ENCODE measurements at places on chromosomes 16 and 17. TPM values are rescaled to one million over a fixed set of nuclear protein-coding genes. Genes with fewer than 3 reads are reported as not detected.

- DNase-seq, result no peak
Observed at GRCh38 chr17:68418876-68419275, 38.4 kb downstream of the WIPI1 start.

- DNase-seq, result no peak
Observed at GRCh38 chr17:59892251-59892923, 356 bp downstream of the TUBD1 start.

DNA sequence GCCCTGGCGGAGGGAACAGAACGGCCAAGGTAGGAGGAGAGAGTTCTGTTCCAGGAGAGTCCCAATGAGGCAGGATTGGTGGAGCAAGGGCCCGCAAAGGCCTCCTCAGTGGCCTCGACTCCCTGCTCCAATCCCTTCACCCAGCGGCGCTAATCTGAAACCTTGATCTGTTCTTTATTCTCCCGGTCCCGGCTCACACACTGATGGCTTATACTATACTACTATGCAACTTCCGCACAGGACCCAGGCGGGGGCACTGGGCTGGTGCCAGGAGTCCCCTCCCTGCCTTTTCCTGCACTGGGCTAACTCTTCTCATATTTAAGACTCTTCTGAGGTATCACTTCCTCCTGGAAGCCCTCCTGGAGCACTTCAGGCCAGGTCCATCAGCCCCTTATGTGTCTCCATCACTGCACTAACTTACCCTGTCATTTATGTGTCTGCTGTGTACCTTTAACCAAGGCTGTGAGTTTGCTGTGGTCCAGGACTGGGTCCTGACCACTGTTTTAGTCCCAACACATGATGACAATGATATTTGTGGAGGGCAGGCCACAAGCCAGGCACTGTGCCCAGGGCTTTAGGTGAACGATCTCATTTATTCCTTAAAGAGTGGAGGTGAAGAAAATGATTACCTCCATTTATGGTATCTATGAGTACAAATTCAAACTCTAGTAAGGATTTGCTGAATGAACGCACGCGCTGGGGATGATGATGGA, 6.8 kb downstream of the CCDC102A start:
- no peak for DNase-seq

- peak; percentile 33 for DNase-seq
Observed at GRCh38 chr17:78227455-78227916, 3.9 kb upstream of the TMEM235 start.

- no peak for DNase-seq
Observed at GRCh38 chr16:1906055-1906845, 12.0 kb downstream of the HS3ST6 start.

GNG13 gene
- polyA plus RNA-seq, result not detected

ACSM2A gene
- not detected for polyA plus RNA-seq

C1QTNF8 gene
- not detected for polyA plus RNA-seq
